KG1 (cell line): ENCODE measurements at places on chromosomes 5 and 9.
A peak's percentile ranks its signal among the peaks of the same experiment; 100 is the strongest.

GRCh38 chr9:115988701-115989100 lies 164.9 kb upstream of the PAPPA start:
- no peak for DNase-seq

DNA sequence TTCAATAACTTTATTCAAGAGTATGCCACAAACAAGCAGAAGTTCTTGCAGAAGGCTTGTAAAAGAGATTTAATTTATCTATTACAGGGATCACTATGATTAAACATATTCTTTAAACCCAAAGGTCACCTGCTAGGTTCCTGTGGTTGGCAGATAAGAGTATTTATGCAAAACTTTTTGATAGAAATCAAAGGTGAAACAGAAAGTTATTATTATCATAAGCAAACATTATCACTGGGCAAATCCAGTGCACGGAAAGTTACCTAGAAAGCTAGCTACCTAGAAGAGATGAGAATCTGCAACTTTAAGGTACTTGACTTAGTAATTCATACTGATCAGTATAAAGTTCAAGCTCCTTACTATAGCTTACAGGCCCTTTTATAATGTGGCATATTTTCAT lies 3.2 kb downstream of the STARD4 start:
- no peak for DNase-seq

DNA sequence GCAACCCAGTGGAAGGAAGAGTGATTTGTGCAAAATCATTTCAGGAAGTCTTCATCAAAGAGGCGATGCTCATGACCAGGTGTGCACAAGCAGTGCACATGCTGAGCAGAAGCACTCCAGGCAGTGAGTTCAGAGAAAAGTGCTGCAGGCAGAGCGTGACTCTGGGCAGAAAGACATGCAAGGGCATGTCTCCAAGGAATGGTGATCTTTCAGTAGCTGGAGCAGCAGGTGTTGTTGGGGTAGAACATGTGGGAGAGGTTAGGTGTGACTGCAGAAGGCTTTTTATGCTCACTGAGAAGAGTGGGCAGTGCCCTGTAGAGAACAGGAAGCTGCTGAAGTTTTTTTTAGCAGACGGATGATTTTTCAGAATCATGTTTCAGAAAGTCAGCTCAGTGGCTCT lies 545.4 kb upstream of the TLE4 start:
- no peak for DNase-seq

- no peak for DNase-seq
Observed at GRCh38 chr9:116842658-116843057, 155.6 kb downstream of the TRIM32 start.

GRCh38 chr5:7392693-7393024 lies 3.3 kb upstream of the ADCY2 start:
- DNase-seq: no peak

- no peak for DNase-seq
Observed at GRCh38 chr5:142006363-142007236, 6.2 kb downstream of the GNPDA1 start.

DNA sequence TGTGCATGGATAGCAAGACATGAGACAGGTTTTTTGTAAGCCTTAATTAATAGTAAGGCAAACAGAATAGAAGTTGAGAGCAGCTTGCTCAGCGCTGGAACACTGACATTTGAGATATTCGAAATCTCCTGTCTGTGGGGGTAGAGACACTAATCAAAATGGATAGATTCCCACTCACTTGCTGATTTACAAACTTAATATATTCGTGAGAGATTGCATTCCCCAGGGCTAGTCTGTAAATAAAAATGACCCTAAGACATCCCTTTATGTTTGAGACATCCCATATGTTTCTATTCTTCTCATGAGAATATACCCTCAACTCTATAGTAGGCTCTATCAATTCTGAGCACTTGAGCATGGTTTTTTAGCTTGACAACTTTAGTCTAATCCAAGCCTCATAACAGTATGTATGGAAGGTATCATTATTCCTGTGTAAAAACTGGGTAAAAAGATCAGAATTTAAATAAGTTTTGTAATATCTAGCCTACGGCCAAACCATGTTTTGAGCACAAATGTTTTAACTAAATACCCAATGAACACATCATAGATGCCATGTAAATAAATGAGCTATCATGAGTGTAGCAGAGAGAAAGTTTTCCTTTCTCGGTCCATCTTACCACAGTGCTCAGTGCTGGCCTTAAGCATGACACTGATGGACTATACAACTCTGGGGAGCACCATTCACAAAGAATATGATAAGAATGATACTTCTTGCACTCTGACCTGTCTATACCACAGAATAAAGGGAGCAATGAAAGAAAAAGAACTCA lies 609.2 kb downstream of the PSAT1 start:
- DNase-seq: no peak

DNA sequence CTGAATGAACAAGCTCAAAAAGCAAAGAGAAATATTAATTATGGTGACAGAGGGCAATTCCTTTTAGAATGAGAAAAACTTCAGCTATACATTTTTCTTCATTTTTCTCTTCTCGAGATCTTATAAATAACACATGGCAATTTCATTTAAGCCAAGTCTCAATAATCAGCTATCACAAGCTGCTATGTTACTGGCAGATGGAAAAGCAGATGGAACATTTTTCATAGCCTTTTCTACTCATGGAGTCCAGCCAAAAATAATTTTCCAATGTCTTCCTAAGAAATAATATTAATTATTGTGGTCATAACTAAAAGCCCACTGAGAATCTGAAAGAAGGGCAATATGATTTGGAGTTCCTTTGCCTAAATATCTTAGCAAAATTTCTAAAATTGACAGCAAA lies 35.6 kb downstream of the SKIC3 start:
- no peak for DNase-seq

- no peak for DNase-seq
Observed at GRCh38 chr5:170287532-170287931, 10.0 kb downstream of the LCP2 start.

GRCh38 chr5:176692839-176693476 lies 45.7 kb downstream of the TSPAN17 start:
- no peak for DNase-seq

GRCh38 chr5:38695021-38695958 lies 138.8 kb upstream of the LIFR start:
- no peak for DNase-seq

DNA sequence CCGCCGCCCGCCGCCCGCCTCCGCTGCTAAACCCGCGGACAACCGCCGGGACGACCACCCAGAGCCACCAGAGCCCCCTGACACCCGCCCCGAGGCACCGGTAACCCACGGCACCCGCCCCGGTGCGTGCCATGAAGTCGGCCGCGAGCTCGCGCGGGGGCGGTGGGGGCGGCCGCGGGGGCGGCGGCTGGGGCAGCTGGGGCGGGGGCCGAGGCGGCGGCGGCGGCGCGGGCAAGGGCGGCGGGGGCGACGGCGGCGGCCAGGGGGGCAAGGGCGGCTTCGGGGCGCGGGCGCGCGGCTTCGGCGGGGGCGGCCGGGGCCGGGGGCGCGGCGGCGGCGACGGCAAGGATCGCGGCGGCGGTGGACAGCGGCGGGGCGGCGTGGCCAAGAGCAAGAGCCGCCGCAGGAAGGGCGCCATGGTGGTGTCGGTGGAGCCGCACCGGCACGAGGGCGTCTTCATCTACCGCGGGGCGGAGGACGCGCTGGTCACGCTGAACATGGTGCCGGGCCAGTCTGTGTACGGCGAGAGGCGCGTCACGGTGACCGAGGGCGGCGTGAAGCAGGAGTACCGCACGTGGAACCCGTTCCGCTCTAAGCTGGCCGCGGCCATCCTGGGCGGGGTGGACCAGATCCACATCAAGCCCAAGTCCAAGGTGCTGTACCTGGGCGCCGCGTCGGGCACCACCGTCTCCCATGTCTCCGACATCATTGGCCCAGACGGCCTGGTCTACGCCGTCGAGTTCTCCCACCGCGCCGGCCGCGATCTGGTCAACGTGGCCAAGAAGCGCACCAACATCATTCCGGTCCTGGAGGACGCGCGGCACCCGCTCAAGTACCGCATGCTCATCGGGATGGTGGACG lies 499 bp downstream of the FBLL1 start:
- no peak for DNase-seq

DNA sequence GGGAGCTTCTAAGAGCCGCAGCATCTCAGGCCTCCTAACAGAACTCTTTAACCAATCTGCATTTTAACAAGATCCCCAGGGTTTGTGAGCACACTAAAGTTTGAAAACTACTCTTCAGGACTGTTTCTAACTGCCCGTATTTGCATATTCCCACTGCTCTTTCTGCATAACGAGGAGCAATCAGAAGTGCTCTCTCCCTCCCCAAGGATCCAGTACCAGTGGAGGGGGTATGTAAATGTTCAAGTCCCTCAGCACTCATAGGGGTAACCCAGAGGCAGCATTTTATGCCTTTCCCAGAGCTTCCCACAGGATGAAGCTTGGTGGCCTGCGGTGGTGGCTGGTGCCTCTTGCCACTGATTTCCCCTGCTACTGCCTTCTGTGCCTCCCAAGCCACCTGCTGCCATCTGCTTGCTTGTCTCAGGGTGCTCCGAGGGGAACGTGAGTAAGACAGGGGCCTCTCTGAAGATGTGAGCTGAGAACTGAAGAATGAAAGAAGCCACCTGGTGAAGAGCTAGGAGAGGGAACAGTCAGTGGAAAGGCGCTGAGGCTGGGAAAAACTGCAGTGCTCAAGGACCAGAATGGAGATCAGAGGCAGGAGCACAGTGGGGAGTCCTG lies 30.0 kb upstream of the PPP1R2B start:
- DNase-seq: no peak

- no peak for DNase-seq
Observed at GRCh38 chr9:71624728-71625127, 143.6 kb downstream of the CEMIP2 start.

GRCh38 chr9:108832179-108832500 lies 23.6 kb downstream of the ACTL7B start:
- no peak for DNase-seq

DNA sequence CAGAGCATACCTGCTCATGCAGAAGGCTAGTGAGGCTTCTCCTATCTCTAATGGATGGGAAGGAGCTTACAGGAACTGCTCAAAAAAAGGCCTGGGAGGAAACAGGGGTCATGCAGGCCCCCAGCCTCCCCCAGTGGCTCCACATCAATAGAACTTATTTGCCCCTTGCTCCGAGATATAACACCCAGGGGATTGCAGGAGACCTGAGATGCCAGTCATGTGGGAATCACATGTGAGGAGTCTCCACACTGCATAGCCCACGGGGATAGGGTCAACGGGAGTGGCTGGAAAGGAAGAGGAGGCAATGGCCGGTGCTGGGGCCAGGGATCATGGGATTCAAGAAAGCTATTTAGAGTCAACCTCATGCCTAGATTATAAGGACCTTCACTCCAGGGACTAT lies 76.2 kb downstream of the NRG2 start:
- no peak for DNase-seq

DNA sequence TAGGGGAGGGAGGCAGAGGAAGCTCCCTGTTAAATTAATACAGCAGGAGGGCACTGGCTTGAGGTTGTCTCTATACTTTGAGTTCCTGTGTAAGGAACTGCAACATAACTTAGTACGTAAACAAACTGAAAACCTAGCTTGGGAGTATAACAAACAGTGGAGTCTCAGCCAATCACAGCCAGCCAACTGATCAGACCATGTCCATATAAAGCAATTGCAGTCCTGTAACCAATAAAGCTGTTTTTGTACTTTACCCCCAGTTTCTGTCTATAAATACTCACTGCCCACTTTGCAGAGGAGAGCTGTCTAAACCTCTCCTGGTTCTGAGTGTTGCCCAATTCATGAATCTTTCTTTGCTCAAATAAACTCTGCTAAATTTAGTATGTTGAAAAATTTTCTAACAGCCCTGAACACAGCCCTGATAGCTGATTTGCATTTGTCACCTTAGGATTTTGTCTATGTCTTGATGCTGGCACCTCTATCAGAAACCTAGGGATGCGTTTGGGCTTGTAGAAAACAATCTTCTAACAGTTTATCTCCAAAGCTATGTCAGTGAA lies 39.9 kb downstream of the GDNF start:
- no peak for DNase-seq

DNA sequence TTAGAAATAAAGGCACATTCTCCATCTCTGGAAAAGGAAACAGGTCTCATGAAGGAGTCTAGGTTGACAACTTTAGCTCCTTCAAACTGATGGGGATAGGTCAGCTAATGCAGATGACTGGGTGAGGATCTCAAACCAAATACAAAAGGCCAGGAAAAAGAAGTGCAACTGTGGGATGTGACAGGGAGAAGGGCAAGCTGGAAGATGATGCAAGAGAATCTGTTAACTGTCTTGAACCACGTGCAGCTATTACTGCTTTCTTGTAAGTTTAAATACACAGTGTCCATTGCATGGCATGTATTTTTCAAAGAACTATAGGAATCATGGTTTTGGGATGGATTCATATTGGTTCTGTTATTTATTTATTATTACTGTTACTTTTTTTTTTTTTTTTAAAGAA lies 331.8 kb downstream of the NDUFS4 start:
- DNase-seq: no peak

DNA sequence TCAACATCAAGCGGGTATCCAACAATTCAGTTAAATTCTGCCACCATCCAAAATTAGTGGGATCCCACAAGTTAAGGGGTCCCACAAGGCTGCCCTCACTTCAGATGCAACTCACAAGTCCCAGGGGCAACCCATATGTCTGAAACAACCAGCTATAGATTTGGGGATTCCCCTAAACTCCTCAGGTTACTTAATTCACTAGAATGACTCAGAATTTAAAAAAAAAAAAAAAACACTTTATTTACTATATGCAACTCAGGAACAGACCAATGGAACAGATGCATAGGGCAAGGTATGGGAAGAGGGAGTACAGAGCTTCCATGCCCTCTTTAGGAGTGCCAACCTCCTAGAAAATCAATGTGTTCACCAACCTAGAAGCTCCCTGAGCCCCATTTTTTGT lies 15.1 kb downstream of the AUH start:
- no peak for DNase-seq

- peak; percentile 76 for DNase-seq
Observed at GRCh38 chr5:80254767-80255430, 949 bp downstream of the SERINC5 start.

DNA sequence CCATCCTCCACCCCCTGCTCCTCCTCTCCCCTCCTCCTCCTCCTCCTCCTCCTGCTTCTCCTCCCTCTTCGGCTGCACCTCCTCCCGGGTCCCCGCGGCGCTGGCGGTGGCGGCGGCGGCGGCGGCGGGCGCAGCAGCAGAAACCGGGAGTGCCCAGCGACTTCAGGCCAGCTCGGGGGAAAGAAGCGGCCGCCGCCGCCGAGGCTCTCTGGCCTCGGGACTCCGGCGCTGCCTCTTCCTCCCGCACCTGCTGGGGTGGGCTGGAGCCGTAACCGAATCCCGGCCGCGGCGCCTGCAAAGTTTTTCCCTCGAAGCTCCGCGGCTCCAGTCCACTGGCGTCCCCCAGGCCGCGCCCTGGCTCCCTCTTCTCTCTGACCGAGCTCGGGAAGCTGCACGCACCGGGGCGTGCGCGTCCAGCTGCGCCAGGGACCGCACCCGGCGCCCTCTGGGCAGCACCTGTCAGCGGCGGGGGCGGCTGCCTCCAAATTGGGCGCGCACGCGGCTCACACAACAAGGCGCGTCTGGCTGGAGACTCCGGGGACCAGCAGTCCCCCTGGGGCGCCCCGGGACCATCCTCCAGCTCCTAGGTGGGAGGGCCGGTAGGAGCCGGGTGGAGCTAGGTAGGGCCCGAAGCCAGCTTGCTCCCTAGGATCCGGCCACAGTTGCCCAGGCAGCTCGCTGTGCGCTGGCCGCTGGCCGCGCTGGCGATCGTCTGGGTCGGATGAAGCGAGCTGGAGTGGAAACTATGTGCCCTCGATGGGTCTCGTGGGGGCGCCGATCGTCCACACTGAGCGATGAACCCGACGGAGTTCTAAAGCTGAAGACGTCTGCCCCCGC lies at the start of gene MCTP1:
Gene MCTP1 (minus strand): TSS at position 523 of the 837 bp plus-strand sequence.
- DNase-seq: no peak

- DNase-seq: no peak
Observed at GRCh38 chr5:36681711-36682110, 75.3 kb downstream of the SLC1A3 start.
